ENCODE measurements at places on chromosomes 5 and 9.

GRCh38 chr5:68290847-68291246 lies 75.3 kb downstream of the PIK3R1 start:
- no peak for DNase-seq
- H3K4me1 ChIP-seq, result no peaks in the 10 kb centered on the region
- H3K4me3 ChIP-seq, result no peak overlapping the region
- no peak overlapping the region for H3K27ac ChIP-seq
- H3K27me3 ChIP-seq, result no peaks in the 10 kb centered on the region

GRCh38 chr9:8680157-8680556 lies 880.6 kb upstream of the DMAC1 start:
- no peaks in the 10 kb centered on the region for H3K36me3 ChIP-seq
- peaks cover 10% of the 10 kb centered on the region for H3K4me1 ChIP-seq
- DNase-seq, result no peak

DNA sequence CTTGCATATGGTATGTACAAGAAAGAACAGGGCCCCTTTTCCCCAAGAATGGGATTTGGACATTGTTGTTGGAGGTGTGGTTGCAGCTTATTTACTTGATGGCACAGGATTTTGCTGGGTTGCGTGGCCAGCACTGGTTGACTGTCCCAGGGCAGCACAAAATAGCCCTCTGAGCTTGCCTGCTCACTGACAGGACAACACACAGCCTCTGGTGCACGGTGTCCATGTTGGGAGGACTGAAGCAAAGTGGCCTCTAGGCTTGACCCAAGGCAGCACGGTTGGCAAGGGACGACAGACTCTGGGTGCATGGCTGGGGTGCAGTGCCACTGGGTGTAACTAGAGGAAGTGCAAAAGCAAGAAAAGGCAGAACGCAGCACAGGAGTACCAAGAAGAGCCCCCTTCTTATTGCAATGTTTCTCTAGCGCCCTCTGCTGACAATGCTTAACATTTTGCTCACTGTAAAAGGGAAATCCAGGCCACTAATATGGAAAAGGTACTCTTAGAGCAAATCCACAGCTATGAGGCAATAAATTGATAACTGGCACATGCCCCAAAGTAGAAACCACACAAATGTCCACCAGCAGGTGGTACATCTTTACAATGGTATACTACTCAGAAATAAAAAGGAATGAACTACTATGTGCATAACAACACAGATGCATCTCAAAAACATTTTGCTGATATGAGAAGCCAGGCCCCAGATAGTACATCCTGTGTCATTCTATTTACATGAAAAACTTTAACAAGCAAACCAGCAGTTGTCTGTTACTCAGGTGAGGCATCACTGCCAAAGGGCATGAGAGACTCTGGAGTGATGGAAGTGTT lies 47.4 kb upstream of the BARX1 start:
- no peak overlapping the region for H3K27ac ChIP-seq
- H3K27me3 ChIP-seq, result no peaks in the 10 kb centered on the region
- no peaks in the 10 kb centered on the region for H3K4me1 ChIP-seq
- peak; percentile 69 for DNase-seq

DNA sequence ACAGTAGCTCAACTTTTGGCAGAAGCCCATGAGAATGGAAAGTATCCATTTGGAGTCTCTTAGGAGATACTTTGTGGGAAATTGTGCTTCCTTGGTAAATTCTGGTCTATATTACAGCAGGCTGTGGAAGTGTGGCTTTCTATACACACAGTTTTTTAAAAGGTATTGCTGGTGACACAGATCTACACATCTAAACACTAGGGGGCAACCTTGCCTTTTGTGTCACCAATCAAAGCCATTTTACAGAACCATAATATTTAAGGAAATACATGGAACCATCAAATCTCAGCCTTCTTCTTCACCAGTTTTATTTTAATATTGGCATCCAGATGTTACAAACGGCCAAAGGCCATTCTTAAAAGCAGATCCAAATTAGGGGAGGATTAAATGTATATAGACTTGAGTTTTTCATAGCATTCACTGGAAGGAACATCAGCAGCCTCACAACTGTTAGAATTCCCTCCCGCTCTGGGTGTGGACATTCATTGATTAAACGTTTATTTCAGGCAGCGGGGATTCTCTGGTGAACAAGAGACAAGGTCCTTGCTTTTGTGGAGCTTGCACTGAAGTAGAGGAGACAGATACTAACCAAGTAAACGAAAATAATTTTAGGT lies 132.4 kb upstream of the EPB41L4A start:
- H3K27ac ChIP-seq, result no peak overlapping the region
- no peak for DNase-seq
- no peak overlapping the region for H3K4me3 ChIP-seq
- no peaks in the 10 kb centered on the region for H3K4me1 ChIP-seq
- H3K36me3 ChIP-seq, result no peaks in the 10 kb centered on the region

- H3K27ac ChIP-seq, result no peak overlapping the region
- peaks cover 22% of the 10 kb centered on the region for H3K27me3 ChIP-seq
- H3K4me3 ChIP-seq, result no peak overlapping the region
- peaks cover 4% of the 10 kb centered on the region for H3K4me1 ChIP-seq
These were observed 5.2 kb upstream of the FBP1 start for GRCh38 chr9:94644543-94644942.

DNA sequence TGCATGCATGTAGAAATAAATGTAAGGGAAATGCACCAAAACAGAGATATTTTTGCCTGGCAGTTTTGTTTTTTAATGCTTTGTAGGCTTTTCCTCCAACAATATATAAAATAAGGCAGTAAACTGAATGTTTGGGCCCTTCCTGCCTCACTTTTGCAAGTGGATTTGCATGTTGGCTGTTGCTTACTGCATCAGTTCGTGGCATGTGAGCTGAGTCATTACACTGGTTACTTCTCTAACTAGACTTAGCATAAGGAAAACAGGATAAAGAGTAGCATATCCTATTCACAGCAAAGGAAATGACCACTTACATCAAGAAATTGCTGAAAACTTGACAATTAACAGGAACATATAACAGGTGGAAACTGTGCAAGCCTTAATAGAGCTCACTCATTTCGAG lies 113.4 kb downstream of the TLE1 start:
- no peak overlapping the region for H3K27ac ChIP-seq
- DNase-seq, result no peak
- peaks cover 5% of the 10 kb centered on the region for H3K4me1 ChIP-seq
- no peak overlapping the region for H3K4me3 ChIP-seq

GRCh38 chr9:6198251-6198650 lies 17.4 kb upstream of the IL33 start:
- H3K36me3 ChIP-seq, result no peaks in the 10 kb centered on the region
- no peaks in the 10 kb centered on the region for H3K4me1 ChIP-seq
- no peak overlapping the region for H3K27ac ChIP-seq
- H3K27me3 ChIP-seq, result no peaks in the 10 kb centered on the region
- no peak for DNase-seq
- H3K4me3 ChIP-seq, result no peak overlapping the region

- H3K4me3 ChIP-seq, result no peak overlapping the region
- H3K27me3 ChIP-seq, result no peaks in the 10 kb centered on the region
- DNase-seq, result no peak
- H3K27ac ChIP-seq, result no peak overlapping the region
These were observed 270.2 kb upstream of the BRINP1 start for GRCh38 chr9:119639287-119639955.

- DNase-seq, result no peak
- H3K4me3 ChIP-seq, result no peak overlapping the region
- no peak overlapping the region for H3K27ac ChIP-seq
- H3K4me1 ChIP-seq, result no peaks in the 10 kb centered on the region
- no peaks in the 10 kb centered on the region for H3K27me3 ChIP-seq
These were observed 156.4 kb upstream of the FTMT start for GRCh38 chr5:121695307-121695706.

GRCh38 chr9:109745335-109746283 lies 34.4 kb upstream of the PALM2AKAP2 start:
- DNase-seq, result no peak
- H3K4me1 ChIP-seq, result no peaks in the 10 kb centered on the region
- no peaks in the 10 kb centered on the region for H3K36me3 ChIP-seq
- no peak overlapping the region for H3K4me3 ChIP-seq
- H3K27me3 ChIP-seq, result no peaks in the 10 kb centered on the region

- H3K4me3 ChIP-seq, result no peak overlapping the region
- no peak for DNase-seq
- H3K36me3 ChIP-seq, result peaks cover 50% of the 10 kb centered on the region
- H3K27ac ChIP-seq, result no peak overlapping the region
- H3K4me1 ChIP-seq, result no peaks in the 10 kb centered on the region
These were observed 2.4 kb upstream of the TOR1A start for GRCh38 chr9:129826344-129826743.

- no peak overlapping the region for H3K27ac ChIP-seq
- H3K27me3 ChIP-seq, result no peaks in the 10 kb centered on the region
- no peak for DNase-seq
- peaks cover 6% of the 10 kb centered on the region for H3K4me1 ChIP-seq
These were observed 120.1 kb downstream of the SNX18 start for GRCh38 chr5:54637654-54638053.

DNA sequence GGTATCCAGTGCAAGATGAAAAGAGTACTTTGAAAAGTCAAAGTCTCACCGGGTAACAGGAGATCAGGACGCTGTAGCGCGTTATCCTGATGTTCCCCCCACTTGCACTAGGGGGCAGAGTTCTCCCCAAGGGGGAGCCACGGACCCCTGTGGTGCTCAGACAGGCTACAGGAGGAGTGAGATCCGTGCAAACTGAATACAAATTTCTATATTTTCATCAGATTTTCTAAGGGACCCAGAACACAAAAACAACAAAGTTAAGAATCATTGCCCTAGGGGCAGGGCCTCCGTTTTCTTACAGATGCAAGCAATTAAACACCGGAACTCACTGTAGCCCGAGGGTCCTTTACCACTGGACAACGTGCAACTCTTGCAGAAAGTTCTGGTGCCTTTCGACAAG lies 2.0 kb downstream of the MYO10 start:
- DNase-seq, result peak; percentile 73
- peaks cover 20% of the 10 kb centered on the region for H3K27me3 ChIP-seq
- peaks cover 4% of the 10 kb centered on the region for H3K4me1 ChIP-seq
- H3K27ac ChIP-seq, result no peak overlapping the region
- H3K4me3 ChIP-seq, result peak overlapping the region; percentile 99
